Fibroblast of skin of back (primary cell): ENCODE measurements at places on chromosomes 3 and 15.

DNA sequence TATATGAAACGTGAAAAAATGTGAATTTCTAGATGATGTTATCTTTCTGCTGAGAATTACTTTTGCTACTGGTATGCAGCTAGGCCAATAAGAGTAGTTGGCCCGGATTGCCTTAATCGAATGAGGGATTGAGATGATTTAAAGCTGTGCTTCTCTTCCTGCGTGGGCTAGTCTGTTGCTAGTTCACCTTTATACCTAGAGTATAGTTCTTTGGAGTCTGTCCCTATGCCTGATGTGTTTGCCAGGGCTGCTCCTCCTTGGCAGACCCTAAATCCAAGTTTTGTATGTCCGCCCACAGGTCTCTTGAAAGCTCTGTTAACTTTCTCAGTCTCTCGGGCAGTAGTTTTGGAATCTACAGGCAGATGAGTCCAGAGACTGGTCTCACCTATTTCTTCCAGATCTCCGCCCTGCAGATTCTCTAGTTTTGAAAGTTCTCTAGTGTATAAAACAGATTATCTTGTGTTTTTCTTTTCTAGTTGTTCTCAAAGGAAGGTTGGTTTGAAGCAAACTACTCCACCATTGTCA lies 64.9 kb downstream of the MEF2A start:
- no peak for DNase-seq

DNA sequence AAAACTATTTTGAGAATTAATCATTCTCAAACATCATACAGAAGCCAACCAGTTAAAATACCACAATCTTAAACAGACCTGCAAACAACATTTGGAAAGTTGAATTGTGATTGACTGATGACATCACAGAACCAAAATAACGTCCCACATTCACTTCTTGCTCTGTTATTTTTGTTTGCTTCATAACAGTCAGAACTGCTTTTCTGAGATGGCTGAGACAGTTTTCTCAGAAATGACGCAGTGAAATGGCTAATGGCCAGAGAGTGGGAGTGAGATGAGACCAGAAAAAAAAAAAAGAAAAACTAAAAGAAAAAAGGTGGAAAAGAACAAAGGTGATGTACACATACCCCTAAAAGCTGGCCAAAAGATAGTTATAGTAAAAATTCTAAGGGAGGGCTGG lies 1061.2 kb downstream of the FHIT start:
- DNase-seq, result no peak

- no peak for DNase-seq
Observed at GRCh38 chr15:96334705-96335410, 4.4 kb downstream of the NR2F2 start.

GRCh38 chr3:81354119-81354518 lies 407.3 kb downstream of the GBE1 start:
- peak; percentile 1 for DNase-seq

DNA sequence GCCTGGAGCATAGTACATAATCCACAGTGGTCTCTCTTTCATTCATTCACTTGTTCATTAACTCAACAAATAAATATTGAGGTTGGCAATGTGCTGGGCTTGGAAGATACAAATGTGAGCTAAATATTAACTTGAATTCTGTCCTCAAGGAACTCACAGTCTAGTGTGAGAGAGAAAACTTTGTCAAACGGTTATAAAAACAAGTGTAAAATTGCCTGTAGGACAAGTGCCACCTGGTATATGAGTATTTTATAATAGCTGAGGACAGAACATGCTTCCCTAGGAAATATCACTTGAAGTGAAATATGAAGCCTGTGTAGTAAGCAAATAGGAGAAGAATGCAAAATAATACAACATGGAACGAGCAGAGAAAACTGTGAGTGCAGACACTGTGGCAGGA lies 173.1 kb upstream of the CMC1 start:
- no peak for DNase-seq

DNA sequence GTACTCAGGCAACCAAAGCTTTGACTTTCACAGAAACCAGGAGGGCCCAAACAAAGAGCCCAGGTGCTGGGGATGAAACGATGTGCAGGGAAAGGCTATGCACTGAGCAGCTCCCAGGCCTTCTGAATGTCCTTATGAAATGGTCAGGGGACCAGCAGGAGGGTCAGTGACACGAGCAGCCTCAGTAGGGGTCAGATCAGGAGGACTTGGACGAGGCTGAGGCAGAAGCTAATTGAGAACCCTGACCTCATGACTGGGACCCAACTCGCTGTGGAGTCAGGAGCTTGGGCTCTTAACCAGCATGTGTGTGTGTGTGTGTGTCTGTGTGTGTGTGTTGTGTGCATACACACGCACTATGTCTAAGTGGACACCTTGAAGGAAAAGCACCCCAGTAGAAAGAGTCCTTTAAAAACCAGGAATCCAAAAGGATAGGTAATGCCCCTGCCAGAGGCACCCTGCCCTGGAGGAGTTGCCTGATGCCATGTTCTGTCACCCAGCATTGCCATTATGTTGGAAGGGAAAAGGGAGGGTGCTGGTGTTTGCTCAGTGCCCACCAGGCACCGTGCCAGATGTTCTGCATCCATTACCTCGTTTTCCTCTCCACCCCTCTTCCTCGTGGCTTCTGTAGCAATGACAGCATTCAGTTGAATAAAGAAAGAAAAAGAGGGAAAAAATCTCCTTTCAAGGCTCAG lies 50.9 kb downstream of the CORO2B start:
- no peak for DNase-seq

DNA sequence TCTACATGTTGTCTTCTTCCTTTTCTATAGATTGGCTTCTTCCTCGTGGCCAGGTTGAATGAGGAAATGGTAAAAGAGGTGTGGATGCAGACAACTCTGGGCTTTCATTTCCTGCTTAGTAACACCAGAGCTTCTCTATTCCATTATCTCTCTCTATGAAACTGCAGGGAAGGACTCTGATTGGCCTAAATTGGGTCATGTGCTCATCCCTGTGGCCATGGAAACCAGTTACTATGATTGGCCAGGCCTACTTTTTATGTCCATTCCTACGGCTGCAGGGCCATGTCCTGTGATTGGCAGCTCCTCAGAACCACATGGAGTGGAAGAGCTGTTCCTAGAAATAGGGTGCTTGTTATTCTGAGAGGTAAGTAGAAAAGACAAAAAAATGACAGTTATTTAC lies 486.9 kb upstream of the ADAMTS9 start:
- DNase-seq, result no peak

DNA sequence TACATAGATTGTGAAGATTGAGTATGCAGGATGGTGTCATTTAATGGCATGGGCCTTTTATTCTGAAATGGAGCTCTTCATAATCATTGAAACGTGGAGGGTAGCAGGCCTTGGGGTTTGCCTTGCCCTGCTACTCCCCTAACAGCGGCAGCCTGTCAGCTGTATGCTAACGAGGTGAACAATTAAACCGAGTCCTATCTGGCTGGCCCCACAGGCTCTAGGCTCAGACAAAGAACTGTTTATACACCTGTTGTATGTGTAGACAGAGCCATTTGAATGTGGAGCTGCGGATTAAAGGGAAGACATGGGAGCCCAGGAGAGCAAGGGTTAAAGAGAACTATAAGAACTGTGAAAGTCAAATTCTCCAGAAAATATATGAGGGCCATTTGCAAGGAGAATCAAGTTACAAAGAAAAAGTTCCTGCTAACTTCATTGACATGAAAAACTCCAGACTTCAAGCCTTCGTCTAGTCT lies 116.7 kb upstream of the CGNL1 start:
- no peak for DNase-seq

DNA sequence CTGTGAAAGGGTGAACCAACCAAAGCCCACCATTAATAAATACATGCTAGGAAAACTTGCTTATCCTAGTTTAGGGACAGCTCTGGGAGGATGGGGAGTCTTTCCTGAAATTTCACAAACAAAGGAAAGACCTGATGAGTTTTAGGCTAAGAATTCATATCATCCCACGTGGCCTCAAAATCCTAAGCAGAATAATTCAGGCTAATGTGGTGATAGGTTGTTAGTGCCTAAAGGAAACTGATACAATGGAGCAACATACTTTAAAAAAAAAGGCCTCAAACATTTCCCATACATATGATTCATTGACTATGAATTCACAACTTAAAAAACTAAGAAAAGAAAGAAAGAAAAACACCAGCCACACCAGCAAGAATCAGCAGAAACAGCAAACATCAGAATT lies 126.9 kb upstream of the CNTN4 start:
- DNase-seq, result peak; percentile 95

DNA sequence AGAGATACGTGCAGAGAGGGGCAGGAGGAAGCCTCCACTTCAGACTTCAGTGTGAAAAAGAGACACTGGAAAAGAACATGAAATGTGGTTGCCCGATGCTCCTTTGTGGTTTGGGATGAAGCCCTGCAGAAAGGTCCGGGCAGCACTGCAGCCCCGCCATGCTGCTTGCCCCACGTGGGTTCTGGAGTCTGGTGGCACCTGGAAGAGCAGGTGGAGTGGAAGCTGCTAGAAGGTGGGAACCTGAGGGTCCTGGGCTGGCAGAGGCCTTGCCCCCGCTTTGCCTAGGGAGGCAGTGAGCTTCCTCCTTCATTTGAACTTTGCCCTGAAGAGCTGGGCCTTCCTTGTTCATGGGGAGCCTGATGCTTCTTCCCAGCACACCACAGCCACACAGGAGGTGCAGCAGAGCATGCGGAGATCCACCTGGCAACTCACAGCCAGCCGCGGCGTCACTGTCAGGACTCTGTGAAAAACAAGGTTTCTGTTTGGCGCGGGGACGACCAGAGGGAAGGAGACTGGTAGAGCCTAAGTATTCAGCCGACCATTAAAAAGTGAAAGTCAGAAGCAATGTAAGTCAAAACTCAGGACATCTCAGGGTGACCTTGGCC lies 59.0 kb downstream of the APBA2 start:
- DNase-seq, result no peak

DNA sequence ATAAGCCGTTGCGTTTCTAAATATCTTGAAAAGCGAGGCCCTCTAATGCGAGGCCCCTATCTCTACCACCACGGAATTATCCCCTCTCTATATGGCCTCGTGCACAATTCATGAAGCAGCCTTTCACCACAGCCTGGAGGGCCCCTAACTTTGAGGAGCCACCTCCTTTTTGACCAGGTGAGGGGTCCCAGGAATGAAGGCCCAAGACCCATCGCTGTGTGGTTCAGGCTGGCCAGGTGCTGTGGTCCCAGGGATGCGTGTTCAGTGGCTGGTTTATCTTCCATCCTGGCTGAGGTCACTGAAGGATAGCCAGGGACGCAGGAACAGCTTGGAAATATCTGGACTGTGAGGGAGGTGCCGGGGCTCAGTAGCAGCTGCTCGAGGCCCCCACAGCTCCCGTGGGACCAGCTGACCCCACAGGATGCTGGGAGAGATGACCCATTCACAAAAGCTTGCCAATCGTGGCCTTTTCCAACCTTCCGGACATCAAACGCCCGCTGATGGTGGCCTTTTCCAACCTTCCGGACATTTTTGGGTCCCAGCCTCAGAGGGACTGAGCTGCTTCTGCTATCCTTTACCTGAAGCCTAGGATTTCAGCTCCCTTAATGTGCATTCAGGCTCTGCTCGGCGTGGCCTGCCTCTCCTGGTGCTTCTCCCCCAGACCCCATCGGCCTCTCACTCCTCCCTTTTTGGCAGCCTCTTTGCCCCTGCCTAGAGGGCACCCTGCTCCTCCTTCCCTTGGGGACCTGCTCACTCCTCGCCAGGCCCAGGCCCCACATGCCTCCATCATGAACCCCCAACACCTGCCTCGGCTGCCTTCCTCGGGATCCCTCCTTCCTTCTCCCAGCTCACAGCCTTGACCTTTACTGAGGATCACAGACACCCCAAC lies 140.9 kb downstream of the CHSY1 start:
- no peak for DNase-seq
